ENCODE measurements at places on chromosomes 6 and 20.
A peak's percentile ranks its signal among the peaks of the same experiment; 100 is the strongest.

DNA sequence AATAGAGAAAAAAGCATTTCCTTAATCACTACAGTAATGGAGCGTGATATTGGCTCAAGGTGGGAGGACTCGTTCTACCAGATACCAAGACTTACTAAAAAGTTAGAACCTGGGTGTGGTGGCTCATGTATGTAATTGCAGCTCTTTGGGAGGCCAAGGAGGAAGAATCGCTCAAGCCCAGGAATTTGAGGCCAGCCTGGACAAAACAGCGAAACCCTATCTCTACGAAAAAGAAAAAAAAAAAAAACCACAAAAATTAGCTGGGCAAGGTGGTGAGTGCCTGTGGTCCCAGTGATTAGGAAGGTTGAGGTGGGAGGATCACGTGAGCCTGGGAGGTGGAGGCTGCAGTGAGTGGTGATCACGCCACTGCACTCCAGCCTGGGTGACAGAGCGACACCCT lies 24.0 kb upstream of the ATRN start:
- no peak for DNase-seq

DNA sequence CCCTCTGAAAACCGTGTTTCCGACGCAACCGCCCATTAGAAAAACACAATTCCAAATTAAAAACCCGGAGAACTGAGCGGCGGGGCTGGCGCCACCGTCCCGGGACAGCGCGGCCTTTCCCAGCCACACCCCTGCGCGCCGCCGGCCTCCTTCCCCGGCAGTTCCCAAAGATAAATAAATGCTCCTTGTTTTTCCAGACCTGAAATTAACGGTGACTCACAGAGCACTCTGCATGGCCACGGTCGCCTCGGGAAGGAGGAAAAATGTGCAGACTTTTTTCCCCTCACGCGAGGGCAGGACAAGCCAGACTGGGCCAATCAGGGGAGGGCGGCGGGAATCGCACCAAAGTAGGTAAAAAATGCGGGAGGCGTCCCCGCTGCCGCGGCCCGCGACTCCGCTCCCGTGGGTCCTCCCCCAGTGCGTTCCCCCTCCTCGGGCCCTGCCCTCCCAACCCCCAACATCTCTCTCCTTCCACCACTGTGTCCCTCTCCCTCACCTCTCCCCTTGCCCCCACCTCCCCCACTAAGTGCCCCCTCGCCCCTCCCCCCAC lies 828 bp upstream of the DSTN start:
- DNase-seq, result peak; percentile 11

GRCh38 chr20:2742934-2743559 lies 50.5 kb downstream of the EBF4 start:
- peak; percentile 51 for DNase-seq

DNA sequence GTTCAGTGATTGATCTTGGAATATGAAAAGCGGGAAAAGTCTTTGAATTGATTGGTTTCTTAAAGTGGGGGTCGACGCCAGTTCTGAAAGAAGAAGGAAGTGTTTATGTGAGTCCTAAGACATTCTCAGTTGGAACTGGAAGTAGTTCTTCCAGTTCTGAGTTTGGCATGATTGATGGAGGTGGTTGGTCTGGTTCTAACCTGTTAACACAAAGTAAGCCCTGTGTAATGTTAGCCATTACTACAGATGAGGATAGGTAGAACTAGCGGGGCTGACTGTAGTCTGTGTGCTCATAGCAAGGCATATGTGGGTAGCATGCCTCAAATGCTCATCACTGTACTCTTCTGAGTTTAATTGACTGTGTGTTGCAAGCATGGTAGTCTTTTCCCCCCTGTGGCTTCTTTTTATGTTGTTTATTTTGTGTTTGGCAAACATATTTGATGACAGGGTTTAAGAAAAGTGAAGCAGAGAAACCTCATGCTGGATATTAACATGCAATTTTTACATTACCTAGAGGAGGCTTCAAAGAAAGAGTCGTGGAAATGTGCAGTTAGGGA lies 24.9 kb downstream of the CITED2 start:
- no peak for DNase-seq

GRCh38 chr20:25867776-25868649 lies 171.4 kb upstream of the ZNF337 start:
- DNase-seq, result peak; percentile 59

- no peak for DNase-seq
Observed at GRCh38 chr6:113693851-113694250, 163.3 kb upstream of the MARCKS start.

DNA sequence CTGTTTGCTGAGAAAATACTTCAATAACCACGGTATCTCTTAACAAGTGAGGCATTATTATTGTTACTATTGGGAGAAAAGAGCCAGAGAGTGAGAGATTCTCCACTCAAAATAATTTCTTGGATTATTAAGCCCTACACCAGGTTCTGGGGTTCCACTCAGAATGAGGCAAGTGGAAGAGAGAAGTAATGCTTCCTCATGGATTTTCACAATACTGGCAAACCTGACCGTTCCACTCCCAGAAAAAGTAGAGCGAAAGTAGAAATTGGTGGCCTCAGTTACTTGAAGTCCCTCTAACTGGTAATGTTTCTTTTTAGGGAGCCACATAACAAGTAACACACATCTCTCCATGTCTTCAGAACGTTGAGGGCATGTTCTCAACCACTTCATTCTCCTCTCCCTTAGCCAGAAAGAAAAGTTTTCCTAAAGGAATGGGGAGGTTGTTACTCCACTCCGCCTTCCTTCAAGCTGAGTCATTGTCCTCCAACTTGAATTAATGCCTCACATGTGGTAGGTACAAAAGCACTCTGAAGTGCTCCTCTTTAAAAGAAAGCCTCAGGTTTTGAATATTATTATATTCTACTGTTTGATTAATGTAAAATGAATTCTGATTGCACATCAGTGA lies 1.9 kb downstream of the BAG2 start:
- no peak for DNase-seq

DNA sequence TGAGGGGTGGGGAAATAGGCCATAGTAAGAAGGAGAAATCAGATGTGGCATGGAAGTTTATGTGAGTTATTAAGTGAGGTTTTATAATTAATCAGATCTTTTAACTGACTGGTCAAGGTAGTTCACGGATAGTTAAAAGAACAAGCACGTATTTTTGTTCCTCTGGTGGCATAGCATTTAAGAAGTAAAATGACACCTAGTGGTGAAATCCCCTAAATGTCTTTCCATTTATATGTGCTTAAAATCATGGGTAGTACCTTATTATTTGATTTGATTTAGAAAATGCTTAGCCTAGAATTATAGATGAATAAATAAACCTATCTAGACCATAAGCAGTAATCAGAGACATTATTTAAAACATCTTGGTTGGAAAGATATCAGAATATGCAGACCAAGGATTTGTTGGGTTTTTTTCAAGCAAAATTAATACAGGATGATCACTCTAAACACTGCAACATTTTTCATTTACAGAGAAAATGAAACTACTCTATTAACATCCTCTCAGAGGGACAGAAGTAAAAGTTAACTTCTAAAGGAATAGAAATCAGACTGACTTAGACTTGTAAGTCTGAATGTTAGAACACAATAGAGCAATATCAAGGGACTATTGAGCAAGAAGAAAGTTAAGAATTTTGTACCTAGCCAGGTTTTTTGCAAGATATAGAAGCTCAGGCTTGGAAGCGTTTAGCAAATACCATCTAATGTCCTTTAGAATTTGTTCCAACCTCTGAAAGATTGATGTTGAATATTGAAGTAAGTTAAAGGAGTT lies 81.1 kb downstream of the STXBP5 start:
- DNase-seq, result peak; percentile 16

GRCh38 chr6:79543886-79544285 lies 6.7 kb upstream of the LCA5 start:
- DNase-seq, result no peak

DNA sequence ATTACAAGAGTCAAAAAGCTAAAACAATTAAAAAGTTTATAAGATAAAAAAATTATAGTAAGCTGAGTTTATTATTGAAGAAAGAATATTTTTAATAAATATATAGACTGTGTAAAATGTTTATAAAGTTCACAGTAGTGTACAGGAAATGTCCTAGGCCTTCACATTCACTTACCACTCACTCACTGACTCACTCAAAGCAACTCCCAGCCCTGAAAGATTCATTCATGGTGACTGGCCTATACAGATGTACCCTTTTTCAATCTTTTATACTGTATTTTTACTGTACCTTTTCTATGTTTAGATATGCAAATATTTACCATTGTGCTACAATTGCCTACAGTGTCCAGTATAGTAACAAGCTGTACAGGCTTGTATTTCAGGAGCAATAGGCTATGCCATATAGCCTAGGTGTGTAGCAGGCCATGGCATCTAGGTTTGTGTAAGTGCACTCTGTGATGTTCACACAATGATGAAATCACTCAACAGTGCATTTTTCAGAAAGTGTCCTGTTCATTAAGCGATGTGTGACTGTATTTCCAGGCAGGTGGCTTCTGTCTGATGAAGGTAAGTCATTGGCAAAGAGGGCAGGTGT lies 130.2 kb downstream of the BTBD3 start:
- no peak for DNase-seq

DNA sequence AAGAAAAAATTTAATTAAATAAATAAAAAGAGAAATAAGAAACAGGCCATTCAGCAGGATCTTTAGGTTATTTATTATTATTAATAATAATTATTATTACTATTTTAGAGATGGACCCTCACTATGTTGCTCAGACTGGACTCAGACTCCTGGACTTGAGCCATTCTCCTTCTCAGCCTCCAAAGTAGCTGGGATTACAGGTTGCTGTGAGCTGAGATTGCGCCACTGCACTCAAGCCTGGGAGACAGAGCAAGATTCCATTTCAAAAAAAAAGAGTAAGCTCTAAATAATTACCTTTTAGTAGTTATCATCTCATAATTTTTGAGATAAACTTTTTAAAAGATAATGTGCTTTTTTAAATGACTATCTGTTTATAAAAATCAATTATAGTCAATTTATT lies 1102.8 kb upstream of the GJE1 start:
- no peak for DNase-seq

GRCh38 chr6:25278261-25278913 lies 787 bp upstream of the CARMIL1 start:
- no peak for DNase-seq

- DNase-seq, result no peak
Observed at GRCh38 chr20:58003525-58003924, 224.9 kb downstream of the ANKRD60 start.

DNA sequence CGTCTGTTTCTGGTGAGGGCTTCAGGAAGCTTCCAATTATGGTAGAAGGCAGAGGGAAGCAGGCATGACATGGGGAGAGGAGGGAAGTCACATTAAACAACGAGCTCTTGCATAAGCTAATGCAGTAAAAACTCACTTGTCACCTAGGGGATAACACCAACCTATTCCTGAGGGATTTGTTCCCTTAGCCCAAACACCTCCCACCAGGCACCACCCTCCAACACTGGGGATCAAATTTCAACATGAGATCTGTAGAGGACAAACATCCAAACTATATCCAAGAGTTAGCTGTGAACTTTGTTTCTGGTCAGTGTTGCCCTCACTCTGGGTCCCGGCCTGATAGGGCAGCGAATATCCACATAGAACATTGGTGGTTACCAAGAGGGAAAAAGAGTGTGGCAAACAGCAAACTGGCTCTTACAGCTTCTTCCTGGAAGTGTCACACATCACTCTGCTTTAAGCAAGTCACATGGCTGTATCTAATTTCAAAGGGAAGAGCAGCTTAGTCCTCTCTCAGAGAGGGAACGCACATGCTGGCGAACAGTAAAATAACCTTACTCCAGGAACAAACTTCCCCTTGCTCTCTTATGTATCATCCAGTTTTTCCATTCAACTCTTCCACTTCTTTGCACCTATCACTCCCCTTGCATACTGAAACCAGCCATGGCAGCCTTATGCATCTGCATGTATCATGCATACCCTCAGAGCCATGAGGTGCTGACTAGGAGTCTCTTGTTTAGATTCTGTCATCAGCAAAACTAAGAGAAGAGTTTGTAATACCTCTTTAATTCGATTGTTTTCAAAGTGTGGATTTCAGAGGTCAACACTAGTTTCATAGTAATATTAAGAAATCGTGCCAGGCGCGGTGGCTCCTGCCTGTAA lies 4.8 kb upstream of the MOCS1 start:
- no peak for DNase-seq

DNA sequence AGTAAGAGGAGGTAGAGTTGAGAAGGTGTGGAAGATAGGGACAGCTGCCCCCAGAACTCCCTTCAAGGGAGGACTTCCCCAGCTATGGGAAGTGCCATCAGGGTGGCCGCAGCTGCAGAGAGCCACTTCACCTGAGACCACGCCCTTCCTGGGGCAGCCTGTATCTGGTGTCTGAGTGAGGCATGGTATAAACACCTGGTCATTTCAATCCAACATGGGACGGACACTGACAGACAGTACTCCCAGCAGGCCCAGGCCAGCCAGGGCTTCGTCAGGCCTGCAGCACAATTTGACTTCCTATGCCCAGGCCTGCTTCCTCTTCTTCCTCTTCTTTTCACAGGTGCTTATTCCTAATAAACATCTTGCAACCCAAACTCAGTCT lies 4.5 kb downstream of the SOX12 start:
- no peak for DNase-seq

DNA sequence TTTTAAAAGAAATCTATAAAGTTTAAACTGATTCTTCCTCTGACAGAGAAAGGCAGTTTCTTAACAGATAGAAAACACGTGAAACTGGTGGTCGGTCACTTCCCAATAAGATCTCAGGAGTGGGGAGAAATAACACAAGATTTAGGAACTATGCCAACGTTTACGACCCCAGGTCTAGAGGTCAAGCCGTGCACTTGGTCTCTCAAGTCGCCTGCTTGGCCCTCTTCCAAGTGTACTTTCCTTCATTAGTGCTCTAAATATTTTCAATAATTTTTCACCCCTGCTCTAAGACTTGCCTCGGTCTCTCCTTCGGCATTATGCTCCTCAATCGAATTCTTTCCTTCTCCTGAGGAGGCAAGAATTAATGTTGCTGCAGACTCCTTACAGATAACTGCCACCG lies 61.7 kb downstream of the TRIM27 start:
- DNase-seq, result no peak

DNA sequence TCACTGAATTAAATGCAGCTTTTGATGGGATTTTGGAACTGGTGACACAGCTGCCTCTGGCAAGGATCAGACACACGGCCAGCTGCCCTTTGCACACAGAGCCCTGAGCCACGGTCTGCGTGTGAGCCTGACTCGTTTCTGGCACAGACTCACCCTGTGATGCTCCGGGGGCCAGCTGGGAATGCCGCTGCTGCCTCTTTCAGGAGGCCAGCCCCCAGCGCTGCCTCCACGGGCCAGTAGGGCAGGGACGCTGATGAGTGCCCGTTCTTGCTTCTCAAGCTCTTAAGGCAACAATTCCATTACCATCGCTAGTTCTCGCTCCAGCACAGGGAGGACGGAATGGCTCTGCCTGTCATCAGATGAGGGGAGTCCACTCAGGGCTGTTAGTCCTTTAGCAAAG lies 61.6 kb downstream of the IRF4 start:
- DNase-seq, result no peak

GRCh38 chr6:7252390-7252789 lies 60.6 kb downstream of the SSR1 start:
- DNase-seq, result no peak

- DNase-seq, result no peak
Observed at GRCh38 chr6:17331238-17331637, 50.1 kb downstream of the RBM24 start.

Measured in naive B cell (primary cell).